Activated naive CD4-positive, alpha-beta T cell treated with anti-CD3 and anti-CD28 coated beads for 36 hours (primary cell): ENCODE measurements at places on chromosomes 1 and 21. TPM values are rescaled to one million over a fixed set of nuclear protein-coding genes. Genes with fewer than 3 reads are reported as not detected.

SLC45A1 gene
- 0.74 TPM for total RNA-seq

BRDT gene
- total RNA-seq = not detected

NHLH1 gene
- total RNA-seq = not detected

ADORA3 gene
- not detected for total RNA-seq

HMGCS2 gene
- not detected for total RNA-seq

COA7 gene
- 11.7 TPM for total RNA-seq

TNFRSF4 gene
- total RNA-seq = 107 TPM

ACTN2 gene
- total RNA-seq = not detected

DNA sequence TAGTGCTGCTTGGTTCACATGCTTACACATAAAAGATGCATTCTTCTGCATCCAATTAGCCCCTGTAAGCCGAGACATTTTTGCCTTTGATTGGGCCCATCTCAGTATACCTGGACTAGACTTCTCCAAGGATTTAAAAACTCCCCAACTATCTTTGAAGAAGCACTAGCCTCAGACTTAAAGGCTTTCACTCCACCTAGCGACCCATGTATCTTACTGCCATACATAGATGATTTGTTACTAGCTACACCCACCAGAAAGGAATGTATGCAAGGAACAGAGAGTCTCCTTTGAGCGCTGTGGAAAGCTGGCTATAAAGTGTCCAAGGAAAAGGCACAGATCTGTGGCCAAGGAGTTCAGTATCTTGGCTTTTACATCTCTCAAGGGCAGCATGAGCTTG lies 91.7 kb downstream of the LIPI start:
- DNase-seq = no peak

- DNase-seq = peak; percentile 78
These were observed 26.2 kb upstream of the DYNLT5 start for GRCh38 chr1:66725885-66726665.

DNA sequence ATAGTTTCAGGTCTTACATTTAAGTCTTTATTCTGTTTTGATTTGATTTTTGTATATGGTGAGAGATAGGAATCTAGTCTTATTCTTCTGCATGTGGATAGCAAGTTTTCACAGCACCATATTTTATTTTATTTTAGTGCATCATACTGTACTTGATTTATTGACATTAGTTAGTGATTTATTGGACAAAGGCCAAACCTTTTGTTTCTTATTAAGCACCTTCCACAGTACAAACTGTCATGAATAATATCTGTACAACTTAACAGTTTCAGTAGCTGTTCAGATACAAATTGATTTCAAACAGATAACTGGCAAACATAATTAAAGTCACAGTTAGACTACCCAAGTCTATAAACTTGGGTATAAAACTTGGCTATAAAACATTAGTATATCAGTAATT lies 15.8 kb downstream of the CD1D start:
- DNase-seq = no peak

- no peak for DNase-seq
These were observed 109.6 kb upstream of the TSPAN2 start for GRCh38 chr1:115198938-115199337.

- DNase-seq = peak; percentile 85
These were observed at the start of gene ADAM15 for GRCh38 chr1:155050560-155051341. Gene ADAM15 (plus strand): TSS chr1:155051316. CDS start chr1:155051387, 71 bp downstream.

- DNase-seq = no peak
These were observed 159.2 kb upstream of the C1orf174 start for GRCh38 chr1:4059270-4059669.

DNA sequence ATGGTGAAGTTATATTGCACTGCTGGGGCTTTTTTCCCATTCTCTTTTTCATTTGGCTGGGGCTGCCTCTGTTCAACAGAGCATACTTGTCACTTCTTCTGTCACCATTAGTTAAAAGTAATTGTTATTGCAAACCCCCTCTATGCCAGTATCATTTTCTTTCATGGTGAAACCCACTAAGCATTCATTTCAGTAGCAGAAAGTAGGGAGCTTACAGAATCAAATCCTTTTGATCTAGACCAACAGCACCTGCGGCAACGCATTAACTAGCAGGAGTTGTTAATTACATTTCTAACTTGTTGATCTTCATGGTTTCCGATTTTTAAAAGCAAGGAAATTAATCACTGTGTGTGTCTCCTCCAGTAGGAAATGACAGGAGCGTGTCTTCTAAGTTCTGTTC lies 15.0 kb downstream of the SMYD2 start:
- no peak for DNase-seq

DNA sequence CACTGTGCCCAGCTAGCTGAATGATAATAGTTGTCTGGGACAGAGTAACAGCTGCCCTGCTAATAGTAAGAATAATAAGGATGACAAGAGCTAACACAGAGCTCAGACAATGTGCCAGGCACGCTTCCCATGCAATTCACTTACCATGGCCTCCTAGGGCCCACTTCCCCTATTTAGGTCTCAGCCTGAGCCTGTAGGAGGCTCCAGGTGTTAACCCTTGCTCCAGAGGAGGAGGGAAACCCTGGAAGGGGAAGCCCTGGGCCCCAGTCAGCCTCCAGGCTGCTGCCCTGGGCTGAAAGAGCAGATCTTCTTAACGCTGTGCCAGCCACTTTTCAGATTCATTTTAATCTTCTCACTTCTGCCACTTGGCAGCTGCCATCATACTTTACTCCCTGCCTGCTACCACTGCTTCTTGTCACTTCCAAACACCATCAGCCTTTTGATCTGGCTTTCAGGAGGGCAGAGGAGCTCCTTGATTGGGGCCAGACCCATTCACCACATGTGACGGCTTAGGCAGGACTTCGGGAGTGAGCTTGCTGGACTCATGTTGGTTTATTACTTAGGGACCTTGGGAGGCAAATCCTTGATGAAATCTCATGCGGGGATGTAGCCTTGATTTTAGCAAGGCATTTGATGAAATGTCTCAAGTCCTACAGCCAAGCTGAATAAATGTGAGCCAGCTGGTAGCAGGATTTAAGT lies 66.7 kb upstream of the PARP1 start:
- no peak for DNase-seq

GRCh38 chr1:2212532-2213491 lies 15.3 kb upstream of the SKI start:
- peak; percentile 69 for DNase-seq

DNA sequence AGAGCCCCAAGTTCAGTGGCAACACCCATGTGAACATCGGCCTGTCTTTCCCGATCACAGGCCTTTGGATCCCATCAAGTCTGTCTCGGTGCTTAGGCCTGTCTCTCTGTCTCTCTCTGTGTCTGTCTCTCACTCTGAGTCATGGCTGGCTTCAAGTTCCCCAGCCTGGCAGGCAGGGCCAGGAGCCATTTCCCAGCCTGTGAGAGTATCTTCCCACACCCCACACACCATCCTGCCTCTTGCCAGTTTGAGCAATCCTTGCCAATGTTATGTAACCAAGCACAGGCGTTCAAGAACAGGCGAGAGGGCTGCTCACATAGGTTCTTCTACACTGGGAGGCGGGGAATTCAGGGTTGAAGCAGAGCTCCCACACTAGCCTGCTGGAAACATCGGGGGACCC lies 70.0 kb upstream of the TMEM51 start:
- DNase-seq = no peak

DNA sequence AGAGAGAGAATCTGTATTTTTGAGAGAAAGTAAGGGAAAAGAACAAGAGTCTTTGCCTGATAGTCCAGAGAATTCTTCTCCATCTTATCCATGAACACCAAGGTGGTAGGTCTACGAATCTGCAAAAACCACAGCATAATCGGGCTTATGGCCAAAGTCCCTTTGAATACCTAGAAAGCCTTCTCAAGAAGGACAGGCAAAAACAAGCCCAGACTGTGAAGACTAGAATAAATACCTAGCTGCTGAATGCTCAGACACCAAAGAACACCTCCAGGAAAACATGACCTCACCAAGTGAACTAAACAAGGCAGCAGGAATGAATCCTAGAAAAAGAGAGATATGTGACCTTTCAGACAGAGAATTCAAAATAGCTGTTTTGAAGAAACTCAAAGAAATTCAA lies 79.2 kb downstream of the HFM1 start:
- DNase-seq = no peak

DNA sequence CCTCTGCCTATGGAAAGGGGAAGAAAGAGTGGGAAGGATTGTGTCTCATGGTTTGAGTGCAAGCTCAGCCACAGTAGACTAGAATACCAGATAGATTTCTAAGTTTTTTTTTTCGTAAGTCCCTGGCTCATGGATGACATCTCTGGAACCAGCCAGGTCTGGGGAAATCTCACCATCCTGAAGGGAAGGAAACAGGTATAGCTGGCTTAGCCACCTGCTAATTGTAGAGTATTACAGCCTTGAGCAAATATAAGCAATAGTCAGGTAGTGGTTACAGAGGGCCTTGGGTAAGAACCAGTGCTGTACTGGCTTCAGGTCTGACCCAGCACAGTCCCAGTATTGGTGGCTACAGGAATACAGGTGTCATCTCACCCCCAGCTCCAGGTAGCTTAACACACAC lies 500.9 kb upstream of the PRMT6 start:
- no peak for DNase-seq

- no peak for DNase-seq
These were observed 414 bp downstream of the GUCA2B start for GRCh38 chr1:42153624-42154023.

DNA sequence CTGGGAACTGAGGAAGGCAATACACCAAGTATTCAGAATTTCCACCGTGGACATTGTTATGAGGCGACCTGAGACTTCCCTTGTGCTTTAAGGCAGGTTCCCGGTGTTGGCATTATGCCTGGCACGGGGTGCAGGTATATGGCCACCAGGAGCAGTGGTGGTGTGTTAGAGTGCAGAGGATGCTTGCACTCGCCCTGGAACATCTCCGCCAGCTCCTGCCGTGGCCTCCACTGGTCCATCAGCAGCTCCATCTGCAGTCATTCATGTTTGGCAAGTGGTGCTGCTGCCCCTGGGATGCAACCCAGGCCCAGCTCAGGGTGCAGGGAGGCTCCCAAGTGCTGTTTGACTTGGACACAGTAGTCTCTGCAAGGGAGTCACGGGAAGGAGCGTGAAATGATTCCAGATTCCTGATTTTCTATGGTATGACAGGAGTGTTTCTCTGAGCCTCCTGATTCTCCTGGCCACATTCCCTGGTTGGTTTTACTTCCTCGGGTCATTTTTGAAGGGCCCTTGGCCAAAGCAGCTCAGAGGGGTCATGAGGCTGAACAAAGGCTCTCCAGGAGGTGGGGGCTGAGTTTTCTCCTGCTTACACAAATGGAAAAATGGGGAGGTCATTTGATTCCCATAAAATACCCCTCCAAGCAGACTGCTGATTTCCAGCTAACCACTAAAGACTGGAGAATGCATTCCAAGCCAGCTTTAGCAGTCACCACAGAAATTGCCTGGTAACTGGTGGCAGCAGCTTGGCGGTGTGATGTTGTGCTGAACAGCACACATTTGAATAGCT lies 60.4 kb upstream of the PSEN2 start:
- no peak for DNase-seq

- no peak for DNase-seq
These were observed 22.1 kb upstream of the CLSTN1 start for GRCh38 chr1:9845914-9846313.

DNA sequence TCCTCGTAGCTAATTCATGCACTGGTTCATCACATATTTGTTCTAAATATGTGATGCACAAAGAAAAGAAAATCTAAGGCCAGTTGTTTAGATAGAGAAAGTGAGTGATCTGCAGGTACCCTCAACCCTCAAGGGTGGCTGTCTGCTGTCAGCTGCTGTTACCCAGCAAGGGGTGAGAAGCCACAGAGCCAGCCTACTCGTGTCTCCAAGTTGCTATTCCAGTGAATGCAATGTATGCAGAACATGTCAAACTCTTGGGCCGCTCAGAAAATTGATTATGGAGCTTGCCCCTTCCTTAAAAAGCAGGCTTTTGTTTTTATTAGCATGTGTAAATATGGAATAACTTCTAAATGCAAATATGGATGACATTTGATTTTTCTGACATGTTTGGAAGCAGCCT lies 336.3 kb upstream of the ST6GALNAC5 start:
- DNase-seq = no peak

GRCh38 chr1:111956155-111956771 lies 33.2 kb downstream of the KCND3 start:
- DNase-seq = no peak

- no peak for DNase-seq
These were observed 5.2 kb downstream of the ID3 start for GRCh38 chr1:23554127-23554480.

GRCh38 chr1:24189528-24189927 lies 2.4 kb upstream of the IFNLR1 start:
- peak; percentile 72 for DNase-seq

GRCh38 chr21:28380241-28380640 lies 612.4 kb downstream of the LTN1 start:
- DNase-seq = no peak

- DNase-seq = no peak
These were observed 75.3 kb upstream of the KIAA0040 start for GRCh38 chr1:175267716-175268416.

- DNase-seq = no peak
These were observed 3.2 kb downstream of the PPP1R12B start for GRCh38 chr1:202351725-202352124.

GRCh38 chr1:209443975-209444651 lies 139.4 kb upstream of the CAMK1G start:
- no peak for DNase-seq

DNA sequence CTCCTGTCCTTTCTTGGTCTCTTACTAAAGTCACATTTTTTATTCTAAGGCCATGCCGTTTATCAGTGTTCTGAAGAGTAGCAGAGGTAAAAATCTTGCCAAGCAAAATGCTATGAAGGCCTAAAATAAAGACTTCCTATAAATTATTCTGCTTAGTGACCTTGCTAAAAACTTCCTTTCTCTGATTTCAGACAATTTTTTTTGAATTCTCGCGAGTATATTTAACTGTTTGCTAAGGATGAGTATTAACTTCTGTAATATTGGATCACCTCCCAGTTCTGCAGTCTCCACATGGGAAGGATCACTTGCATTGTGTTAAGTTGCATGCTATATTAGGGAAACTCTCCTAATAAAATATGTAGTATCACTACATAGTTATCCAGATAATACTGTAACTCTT lies 123.4 kb upstream of the SNX7 start:
- DNase-seq = no peak

- DNase-seq = no peak
These were observed 275.8 kb downstream of the KCTD3 start for GRCh38 chr1:215842905-215843304.

GRCh38 chr1:25871086-25871703 lies 4.3 kb downstream of the PAQR7 start:
- DNase-seq = no peak
